SK-N-SH treated with all-trans-retinoic acid at 6 μM for 48 hours (cell line): ENCODE measurements at places on chromosomes 16 and 17.

DNA sequence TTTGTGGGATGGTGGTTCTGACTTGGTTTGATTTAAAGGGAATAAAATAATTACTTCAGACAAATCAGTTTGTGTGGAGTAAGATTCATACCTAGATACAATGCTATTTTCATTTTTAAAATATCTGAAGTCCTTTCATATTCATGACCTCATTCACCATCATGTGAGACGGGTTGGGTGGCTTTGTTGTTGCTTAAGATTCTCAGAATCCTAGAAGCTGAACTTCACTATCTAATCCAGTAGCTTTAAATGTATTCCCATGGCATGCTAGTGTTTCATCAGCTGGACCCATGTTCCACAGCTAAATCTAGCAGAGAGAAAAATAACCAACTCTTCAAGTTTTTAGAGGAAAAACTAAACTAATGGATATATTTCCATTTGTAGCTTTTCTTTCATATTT lies 2.7 kb upstream of the AMFR start:
- ATAC-seq = no peak

GRCh38 chr17:68740555-68741447 lies 139.6 kb upstream of the FAM20A start:
- no peak for ATAC-seq

DNA sequence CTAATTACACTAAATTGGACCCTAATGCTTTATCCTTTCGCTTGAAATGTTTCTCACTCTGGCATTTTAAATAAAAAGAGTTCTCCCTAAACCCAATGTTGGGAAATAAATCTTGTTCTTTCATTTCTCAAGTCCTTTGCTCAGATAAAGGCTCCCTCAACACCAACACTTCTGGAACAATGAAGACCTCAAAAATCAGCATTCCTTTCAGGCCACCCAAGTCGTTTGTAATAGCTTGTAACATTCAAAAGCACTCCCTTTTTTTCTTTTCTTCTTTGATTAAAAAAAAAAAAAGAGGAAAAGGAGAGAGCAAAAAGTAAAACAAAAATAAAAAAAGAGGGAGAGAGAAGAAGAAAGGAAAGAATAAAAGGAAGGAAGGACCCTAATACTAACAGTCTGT lies 23.3 kb upstream of the FOXJ1 start:
- ATAC-seq = no peak

DNA sequence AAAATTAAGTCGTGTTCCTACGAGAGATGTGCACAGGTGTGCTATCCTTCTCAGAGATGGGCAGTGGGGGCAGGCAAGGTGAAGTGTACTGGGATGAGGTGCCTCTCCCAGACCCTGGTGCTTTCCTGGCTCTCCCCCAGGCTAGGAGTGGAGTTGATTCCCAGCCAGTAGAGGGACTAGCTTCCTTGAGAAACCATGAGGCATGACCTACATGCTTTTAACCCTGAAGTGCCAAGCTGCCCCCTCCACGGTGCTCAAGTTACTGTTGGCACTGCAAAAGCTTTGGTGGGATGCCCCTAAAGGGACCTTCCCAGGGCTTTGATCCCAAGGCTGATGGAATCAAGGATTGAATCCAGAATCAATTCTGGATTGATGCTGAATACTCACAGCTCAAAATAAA lies 47.0 kb upstream of the SREBF1 start:
- ATAC-seq = no peak

- no peak for ATAC-seq
These were observed at the start of gene EVPL for GRCh38 chr17:76027159-76027839. Gene EVPL, minus strand, starts transcription at chr17:76027306. Its CDS starts 108 bp downstream, at chr17:76027198.
